Naive thymus-derived CD8-positive, alpha-beta T cell (primary cell): ENCODE measurements at places on chromosomes 3 and 15.

DNA sequence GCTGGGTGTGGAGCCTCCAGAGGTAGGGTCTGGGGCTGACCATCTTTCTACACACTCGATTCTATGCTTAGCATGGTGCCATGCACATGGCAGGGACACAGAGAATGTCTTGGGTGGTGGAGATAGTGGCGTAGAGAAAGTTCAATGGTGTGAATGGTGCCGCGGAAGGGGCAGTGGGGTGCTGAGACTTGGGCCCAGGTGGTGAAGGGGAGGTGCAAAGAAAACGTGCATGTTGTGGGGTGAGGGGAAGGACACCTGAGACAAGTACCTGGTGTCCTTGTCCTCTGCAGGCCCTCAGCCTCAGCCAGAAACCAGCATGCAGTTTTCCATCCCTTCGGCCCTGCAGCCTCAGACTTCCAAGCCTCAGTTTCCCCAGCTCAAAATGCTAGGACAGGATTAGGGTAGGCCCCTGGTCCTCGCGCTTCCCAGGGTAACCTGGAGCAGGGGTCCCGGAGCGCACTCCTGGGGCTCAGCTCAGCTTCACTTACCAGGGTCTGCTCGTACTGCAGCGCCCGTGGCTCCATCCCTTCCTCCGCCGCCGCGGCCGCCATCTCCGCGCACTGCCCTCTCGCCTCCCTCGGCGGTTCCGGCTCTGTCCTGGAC, 375 bp downstream of the CLCN2 start:
- H3K4me1 ChIP-seq, result peaks cover 18% of the 10 kb centered on the region
- H3K4me3 ChIP-seq, result peak overlapping the region; percentile 85
- no peak for DNase-seq
- no peaks in the 10 kb centered on the region for H3K27me3 ChIP-seq
- H3K36me3 ChIP-seq, result no peaks in the 10 kb centered on the region

GRCh38 chr15:60648928-60649679, 170.2 kb upstream of the ICE2 start:
- peak overlapping the region; percentile 74 for H3K4me3 ChIP-seq
- peaks cover 2% of the 10 kb centered on the region for H3K36me3 ChIP-seq
- peak overlapping the region; percentile 42 for H3K27ac ChIP-seq
- H3K4me1 ChIP-seq, result peaks cover 37% of the 10 kb centered on the region
- H3K27me3 ChIP-seq, result no peaks in the 10 kb centered on the region
- DNase-seq, result no peak

GRCh38 chr3:299590-300301, 103.2 kb downstream of the CHL1 start:
- no peak overlapping the region for H3K4me3 ChIP-seq
- peaks cover 17% of the 10 kb centered on the region for H3K4me1 ChIP-seq
- H3K27ac ChIP-seq, result no peak overlapping the region
- H3K27me3 ChIP-seq, result no peaks in the 10 kb centered on the region

- no peak for DNase-seq
- H3K4me3 ChIP-seq, result no peak overlapping the region
- peaks cover 53% of the 10 kb centered on the region for H3K4me1 ChIP-seq
- H3K27ac ChIP-seq, result no peak overlapping the region
- no peaks in the 10 kb centered on the region for H3K36me3 ChIP-seq
- H3K27me3 ChIP-seq, result no peaks in the 10 kb centered on the region
These were observed 71.7 kb upstream of the SNRK start for GRCh38 chr3:43214616-43215015.
